D721Med (cell line): ENCODE measurements at places on chromosomes 3 and 15.

DNA sequence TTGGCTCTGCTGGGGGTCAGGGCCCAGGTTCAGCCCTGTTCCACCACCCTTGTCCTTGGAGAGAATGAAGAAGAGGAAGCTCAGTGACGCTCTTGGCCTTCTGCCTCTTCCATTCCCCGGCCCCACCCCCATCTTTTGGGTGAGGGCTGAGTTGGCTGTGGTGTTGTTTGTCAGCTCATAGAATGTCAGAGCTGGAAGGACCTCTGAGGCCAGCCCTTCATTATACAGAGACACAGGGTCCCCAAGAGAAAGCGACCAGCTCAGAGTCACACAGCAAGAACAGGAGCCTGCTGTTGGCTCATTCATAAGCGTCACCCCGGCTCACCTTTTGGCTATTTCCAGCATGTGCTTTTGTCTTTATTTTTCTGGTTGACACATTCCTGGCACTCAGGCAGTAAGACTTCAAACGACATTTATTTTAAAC is 68.2 kb downstream of the AAGAB start:
- DNase-seq, result no peak

GRCh38 chr15:62969442-62970089 is 73.0 kb upstream of the TPM1 start:
- no peak for DNase-seq

- DNase-seq, result no peak
These were observed 66.2 kb downstream of the MCTP2 start for GRCh38 chr15:94297558-94297957.

GRCh38 chr3:184368586-184369183 is 7.2 kb downstream of the POLR2H start:
- DNase-seq, result no peak

GRCh38 chr3:133393691-133394474 is 6.0 kb upstream of the BFSP2 start:
- DNase-seq, result no peak

DNA sequence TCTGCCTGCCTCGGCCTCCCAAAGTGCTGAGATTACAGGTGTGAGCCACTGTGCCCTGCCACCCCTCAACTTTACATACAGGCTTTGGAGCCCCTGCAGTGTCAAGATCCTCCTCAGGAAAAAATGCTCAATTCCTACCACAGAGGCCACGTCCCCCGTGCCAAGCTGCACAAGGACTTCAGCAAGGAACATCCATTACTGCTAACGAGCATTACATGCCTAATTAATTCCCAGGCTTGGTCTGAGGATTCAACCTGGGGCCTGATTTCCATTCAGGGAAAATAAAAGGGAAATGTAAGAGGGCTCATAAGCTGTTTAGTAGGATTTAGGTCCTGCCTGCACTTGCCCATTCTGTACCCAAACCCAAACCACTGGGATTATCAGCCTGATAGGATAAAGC is 161.4 kb downstream of the RAB11A start:
- DNase-seq, result no peak

DNA sequence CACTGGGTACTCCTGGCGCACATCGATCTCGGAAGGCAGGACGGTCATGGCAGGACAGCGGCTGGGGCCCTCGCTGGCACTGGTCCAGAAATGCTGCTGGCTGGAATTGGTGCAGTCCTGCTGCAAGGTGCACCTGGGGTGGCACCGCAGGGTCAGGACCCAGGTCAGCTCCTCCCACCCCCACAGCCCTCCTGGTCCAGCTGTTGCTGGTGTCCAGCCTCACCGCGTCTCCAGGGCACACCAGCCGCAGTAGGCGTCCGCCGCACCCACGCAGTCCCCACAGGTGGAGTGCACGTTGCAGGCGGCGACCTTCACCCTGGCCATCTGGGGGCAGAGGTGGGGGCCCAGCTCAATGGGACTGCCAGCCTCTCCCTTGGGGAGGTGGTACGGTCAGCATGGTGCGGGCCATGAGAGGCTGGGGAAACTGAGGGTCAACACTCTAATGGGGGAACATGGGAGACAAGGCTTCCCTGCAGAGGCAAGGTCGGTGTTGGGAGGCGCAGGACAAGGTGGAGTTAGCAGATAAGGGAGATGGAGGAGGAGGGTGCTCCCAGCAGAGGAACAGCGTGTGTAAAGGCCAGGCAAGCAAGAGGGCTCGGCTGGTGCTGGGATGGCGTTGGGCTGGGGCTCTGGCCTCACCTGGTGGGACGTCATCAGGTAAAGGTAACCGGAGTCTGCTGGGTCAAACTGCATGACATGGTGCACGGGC is 20.4 kb downstream of the PLXND1 start:
- DNase-seq, result no peak

- DNase-seq, result no peak
These were observed 33.6 kb downstream of the PLA2G4D start for GRCh38 chr15:42060797-42061196.

DNA sequence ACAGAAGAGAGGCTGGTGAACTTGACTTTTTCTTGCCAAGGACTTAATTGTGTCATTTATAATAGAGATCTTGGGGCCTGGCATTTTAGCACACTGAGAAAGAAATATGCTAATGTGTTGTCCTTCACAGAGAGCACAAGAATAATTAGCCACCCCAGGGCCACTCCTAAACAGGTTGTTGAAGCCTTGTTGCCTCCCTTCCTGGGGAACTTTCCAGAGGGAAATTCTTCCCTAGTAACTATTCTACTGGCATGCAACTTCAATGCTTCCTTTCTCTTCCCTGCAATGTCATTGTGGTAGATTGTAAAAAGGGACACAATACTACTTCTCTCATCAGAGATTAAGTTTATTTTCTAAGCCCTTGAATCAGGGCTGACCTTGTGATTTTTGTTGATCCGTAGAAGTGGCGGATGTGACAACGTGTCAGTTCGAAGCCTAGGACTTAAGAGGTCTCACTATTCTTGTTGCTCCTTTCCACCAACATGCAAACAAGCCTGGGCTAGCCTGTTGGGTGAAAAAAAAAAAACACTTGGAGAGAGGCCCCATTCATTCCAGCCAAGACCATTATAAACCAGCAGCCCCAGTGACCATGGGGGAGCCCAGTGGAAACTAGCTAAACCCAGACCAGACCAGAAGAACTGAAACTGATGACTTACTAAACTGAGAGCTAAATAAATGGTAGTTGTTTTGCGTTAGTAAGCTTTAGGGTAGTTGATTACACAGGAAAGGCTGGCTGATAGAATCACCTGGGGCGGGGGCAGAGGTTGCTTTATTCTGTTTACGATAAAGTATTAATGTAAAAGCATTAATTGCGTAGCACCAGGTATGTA is 287.2 kb downstream of the SHQ1 start:
- no peak for DNase-seq

DNA sequence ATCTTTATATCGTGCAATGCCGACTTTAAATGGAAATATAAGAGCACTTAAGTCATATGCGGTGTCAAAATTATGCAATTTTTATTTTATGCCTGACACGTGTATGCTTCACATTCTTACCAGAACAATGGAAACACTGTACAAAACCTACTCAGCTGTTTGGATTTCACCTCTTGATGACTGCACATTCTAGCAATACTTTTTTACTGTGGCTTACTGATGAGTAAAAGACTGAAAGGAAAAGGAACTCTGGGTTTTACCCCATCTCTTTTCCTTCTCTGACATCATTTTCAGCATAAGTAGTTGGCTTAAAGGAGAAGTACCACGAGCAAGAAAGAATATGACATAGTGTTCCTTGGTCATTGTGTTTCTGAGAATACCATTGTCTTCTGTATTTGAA is 142.8 kb downstream of the POLR2M start:
- DNase-seq, result no peak

- DNase-seq, result no peak
These were observed 12.4 kb upstream of the SYN2 start for GRCh38 chr3:11991751-11992150.

- DNase-seq, result no peak
These were observed 18.4 kb downstream of the ATR start for GRCh38 chr3:142560118-142560517.

DNA sequence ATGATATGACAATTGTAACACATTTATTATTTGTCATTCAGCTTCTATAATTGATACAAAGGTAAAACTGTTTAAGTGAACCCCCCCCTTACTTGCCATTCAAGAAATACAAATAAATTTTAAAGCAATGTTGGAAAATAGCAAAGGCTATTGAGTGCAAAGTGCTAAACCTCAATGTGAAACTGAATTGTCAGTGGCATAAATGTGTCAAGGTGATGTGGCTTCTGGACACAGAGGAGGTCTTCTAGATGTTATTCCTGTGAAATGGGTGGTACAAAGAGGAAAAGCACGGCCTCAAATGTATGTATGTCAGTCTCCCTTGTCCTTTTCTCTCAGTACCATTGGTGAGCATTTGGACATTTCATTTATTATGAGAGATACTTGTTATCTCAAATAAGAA is 149.4 kb downstream of the MCTP2 start:
- no peak for DNase-seq

- DNase-seq, result peak; percentile 44
These were observed 748 bp downstream of the MRPS25 start for GRCh38 chr3:15064299-15064834.

GRCh38 chr3:25566358-25566920 is 98.3 kb downstream of the TOP2B start:
- no peak for DNase-seq

- no peak for DNase-seq
These were observed 481.4 kb upstream of the CFAP20DC start for GRCh38 chr3:59531066-59531745.

DNA sequence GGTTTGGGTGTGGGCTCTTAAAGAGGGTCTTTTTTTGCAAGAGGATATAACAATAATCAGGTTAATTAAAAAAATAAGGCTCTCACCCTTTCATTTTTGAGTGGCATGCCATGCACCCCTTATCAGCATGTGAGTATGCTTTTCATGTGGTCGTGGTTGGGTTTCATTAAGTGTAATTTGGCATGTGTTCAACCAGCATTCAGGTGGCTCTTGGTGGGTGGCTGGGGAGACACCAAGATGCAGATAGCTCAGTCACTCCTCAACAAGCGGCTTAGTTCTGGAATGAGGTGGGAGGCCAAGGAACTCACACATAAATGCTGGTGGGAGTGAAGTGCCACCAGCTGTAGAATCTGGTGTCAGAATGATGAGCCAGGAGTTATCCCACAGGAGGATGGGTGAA is 66.8 kb downstream of the FLNB start:
- DNase-seq, result no peak
